Fibroblast of skin of right quadriceps (primary cell): ENCODE measurements at places on chromosomes 1 and 21.

DNA sequence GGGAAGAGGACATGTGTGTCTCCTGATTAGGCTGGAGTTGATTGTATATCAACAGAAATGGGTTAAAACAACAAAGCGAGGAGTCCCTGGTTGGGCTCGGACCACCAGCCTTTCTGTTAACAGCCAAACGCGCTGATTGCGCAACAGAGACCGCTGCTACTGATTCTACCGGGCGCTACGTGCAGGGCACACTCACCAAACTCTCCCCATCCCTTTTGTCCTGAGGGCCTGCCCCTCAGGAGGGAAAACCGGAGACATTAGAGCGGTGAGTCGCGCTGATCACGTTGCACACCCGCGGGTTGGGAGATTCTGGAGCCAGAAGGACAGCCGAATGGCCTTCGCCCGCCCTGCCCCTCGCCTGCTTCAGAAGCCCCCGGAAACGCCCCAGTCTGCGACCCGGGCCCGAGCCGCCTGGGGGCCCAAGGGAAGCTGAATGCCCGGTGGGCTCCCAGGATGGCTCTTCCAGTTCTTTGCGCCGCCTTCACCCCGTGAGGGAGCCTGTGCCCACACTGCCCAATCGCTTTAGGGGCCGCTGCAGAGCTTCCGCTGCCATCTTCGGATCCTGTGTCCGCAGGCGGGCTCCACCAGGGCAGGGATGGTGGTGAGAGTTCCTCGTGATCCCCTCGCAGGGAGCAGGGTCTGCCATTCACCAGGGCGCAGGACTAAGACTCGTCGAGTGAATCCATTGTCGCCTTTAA lies 165.4 kb upstream of the NBPF11 start:
- DNase-seq, result no peak

DNA sequence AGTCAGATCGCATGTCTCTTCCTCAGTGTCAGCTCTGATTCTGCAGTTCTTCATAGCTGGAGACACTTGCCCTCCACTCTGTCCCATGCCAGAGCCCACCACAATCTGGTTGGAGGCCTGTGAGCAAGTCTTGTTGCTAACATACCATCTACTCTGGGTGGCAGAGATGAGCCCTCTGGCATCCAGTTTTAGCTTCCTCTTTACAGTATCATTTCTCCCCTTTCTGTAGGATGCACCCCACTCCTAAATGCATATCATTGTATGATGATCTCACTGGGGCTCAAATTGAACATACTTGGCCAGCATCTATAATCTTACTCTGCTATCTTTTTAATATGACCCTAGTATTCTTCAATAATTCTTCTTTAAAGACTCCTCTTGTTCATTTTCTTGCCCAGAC lies 16.9 kb downstream of the PCNX2 start:
- DNase-seq, result no peak

- DNase-seq, result no peak
These were observed 5.4 kb downstream of the SLC6A9 start for GRCh38 chr1:44025816-44026215.

DNA sequence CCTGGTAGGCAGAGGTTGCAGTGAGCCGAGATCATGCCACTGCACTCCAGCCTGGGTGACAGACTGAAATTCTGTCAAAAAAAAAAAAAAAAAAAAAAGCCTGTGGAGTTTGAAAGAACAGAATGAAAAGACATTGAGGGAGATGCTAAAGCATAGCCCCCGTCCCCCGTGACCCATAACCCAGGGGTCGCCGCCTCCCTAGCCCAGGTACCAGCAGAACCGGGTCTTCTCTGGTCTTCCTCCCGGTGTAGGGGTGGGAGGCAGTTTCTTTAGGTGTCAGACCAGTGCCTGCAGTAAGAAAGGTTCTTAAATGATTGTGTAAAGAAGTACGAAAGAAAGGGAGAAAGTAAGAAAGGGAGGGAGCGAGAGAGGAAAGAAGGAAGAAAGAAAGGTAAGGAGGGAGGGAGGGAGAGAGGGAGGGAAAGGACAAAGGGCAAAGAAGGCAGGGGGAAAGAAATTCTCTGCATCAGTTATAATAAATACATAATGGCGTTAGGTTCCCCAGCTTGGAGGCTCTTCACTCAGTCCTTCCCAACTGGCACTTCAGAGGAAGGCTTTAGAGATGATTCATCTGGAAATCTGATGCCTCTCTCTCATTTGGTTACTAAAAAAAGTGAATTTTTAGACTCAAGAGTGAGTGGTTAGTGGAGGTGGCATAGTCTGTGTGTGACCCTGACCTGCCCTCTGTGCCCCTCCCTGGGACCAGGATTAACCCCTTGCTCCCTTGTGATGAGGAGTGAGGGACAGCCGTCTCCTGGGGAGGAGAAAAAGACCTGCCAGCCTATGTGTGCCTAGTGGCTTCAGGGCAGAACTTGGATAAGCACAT lies 1.1 kb downstream of the IL24 start:
- peak; percentile 77 for DNase-seq

- DNase-seq, result peak; percentile 43
These were observed 214.1 kb upstream of the L1TD1 start for GRCh38 chr1:61980561-61980960.

- DNase-seq, result peak; percentile 25
These were observed 149.3 kb downstream of the ZC3H11B start for GRCh38 chr1:219463636-219464035.

- DNase-seq, result no peak
These were observed 33.6 kb downstream of the SLC2A1 start for GRCh38 chr1:42924851-42925760.

- no peak for DNase-seq
These were observed 611.2 kb upstream of the ADGRL4 start for GRCh38 chr1:79617777-79618176.

DNA sequence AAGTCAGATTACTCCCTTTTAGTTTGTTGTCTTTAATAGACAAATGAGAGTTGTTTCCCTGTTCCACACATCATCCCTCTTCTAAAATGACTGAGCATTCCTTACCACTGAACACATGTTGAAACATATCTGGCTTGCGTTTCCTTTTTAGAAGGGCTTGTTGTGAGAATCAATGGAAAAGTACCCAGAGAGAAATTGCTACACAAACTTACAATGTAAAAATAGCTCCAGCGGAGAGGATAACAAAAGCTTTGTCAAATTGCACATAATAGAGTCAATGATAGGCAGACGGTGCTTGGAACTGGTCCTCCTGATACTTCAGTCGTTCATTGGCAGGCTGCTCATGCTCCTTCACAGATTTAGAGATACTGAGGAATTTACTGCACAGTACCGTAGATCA lies 123.9 kb downstream of the CYYR1 start:
- DNase-seq, result peak; percentile 78

GRCh38 chr1:94926915-94927404 lies at the start of gene CNN3:
TSS of gene CNN3 (minus strand) at chr1:94927110. CDS start at chr1:94926894, 216 bp downstream.
- DNase-seq, result peak; percentile 93
